ENCODE measurements at places on chromosomes 2 and 18.

- DNase-seq = no peak
Measured at GRCh38 chr18:28013066-28013465, 163.9 kb downstream of the CDH2 start.

DNA sequence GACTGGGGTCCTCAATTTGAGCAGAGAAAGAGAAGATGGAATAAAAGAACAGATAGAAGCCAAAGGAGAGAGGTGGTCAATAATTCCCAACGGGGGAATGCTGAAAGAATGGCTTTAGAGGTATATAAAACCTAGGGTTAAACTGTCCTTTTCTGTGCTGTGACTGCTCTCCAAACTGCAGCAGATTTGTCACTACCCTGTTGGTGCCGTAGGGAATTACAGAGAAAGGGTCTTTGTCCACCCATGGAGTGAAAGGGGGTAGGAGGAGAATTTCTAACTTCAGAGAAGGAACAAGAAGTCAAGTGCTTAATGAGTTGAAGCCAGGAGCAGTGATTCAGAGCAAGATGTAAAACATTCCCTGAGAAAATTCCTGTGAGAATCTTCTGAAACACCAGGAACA, 486.5 kb downstream of the NUP35 start:
- DNase-seq = no peak

GRCh38 chr2:7427293-7428060, 510.3 kb downstream of the RNF144A start:
- peak; percentile 26 for DNase-seq

DNA sequence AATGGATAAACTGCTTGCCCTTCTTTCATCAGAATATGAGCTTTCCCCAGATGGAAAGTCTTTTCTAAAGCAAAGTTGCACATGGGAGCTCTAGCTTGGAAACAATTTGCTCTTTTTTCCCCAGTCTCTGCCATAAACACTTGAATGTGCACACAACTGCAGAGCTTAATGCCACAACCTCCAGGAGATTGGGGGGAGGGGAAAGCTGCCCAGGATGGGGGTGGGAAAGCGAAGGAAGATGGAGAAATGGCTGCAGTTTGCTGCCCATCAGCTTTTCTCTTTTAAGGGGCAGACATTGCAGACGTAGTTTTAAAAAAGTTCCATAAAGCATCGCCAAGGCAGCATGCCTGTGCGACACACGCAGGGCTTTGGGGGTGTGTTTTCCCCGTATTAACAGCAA, 1.5 kb downstream of the ACKR3 start:
- no peak for DNase-seq

- DNase-seq = no peak
Measured at GRCh38 chr2:212926940-212927339, 224.5 kb downstream of the IKZF2 start.

GRCh38 chr2:34954758-34955157, 1355.7 kb upstream of the FAM98A start:
- DNase-seq = no peak

- DNase-seq = no peak
Measured at GRCh38 chr2:162308747-162309503, 9.6 kb downstream of the IFIH1 start.

DNA sequence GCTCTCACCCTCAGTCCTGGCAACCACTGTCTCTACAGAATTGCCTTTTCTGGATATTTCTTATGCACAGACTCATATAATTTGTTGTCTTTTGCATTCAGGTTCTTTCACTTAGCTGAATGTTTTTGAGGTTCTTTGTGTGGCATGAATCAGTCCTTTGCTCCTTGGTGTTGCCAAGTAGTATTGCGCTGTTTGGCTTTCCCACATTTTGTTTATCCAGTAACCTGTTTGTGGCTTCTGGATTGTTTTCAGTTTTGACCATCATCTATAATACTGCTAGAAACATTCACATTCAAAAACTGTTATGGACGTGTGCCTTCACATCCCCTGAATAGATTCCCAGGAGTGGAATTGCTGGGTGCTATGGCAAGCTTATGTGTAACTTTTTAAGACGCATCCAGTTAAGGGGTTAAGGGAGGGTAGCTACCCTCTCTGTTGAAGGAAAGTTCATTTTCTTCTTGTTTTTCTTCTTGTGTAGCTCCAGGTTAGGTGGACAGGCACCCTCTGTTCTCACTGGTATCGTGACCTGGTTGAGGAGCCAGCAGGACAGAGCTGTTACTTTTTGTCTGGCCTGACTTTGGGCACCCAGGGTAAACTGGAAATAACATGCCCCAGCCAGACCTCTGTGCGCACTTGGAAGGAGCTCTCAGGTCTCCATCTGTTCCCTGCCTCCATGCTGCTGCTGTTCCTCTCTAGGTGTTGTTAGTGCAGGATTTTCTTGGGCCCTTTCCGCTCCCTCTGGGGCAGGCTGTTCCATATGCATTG, 29.6 kb downstream of the ARHGAP25 start:
- DNase-seq = no peak

- DNase-seq = no peak
Measured at GRCh38 chr18:28412521-28412920, 235.6 kb upstream of the CDH2 start.

- DNase-seq = no peak
Measured at GRCh38 chr2:11562476-11562875, 28.6 kb downstream of the GREB1 start.

DNA sequence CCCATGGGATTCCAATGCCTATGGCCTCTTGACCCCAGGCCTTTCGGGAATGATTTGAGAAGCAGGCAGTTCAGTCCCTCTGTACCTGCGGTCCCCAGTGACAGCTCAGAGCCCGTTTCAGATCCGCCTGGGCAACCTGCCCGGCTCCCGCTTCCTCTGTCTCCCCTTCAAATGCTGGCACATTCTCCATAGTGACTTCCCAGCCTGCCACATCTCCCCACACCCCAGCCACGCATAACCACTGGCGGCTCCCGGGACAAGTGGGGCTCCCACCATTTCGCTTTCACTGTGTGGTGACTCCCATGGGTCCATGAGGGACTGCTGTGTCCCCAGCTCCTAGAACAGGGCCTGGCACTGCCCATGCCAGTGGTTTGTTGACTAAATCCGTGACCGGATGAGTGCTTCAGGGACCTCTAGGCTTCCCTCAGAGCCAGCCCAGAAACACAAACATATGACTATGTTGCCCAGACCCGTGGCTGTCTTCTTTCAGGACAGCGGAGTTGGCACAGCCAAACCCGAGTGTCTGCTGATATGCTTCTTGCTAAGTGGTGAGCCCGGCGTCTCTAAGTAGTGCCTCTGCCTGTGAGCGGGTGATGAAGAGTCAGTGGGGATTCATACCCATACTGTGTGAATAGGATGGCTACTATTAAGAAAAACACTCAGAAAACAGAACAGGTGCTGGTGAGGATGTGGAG, 91.2 kb downstream of the GLI2 start:
- DNase-seq = no peak

GRCh38 chr2:134276381-134277172, 22.7 kb downstream of the MGAT5 start:
- no peak for DNase-seq

DNA sequence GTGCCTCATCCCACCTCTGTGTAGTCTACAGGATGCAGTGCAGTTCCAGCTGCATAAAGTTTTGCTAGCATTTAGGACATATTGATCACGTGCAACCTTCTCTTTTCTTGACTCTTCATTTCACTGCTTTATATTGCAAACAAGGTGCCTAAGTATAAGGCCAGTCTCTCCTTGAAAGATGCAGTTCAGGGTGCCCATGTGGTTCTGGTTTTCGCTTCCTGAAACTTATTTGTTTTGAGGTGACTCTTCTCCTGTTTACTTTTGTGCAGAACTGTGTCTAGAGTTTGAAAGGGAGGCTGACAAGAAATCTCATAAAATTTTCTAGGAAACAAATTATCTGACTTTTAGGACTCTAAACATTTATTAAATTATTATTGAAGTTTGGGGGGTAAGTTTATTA, 189.9 kb downstream of the UBE2E3 start:
- no peak for DNase-seq

- no peak for DNase-seq
Measured at GRCh38 chr2:206031162-206031784, 54.7 kb downstream of the INO80D start.

- DNase-seq = no peak
Measured at GRCh38 chr2:206353685-206354084, 79.2 kb downstream of the ZDBF2 start.

- DNase-seq = no peak
Measured at GRCh38 chr18:27750923-27751322, 426.0 kb downstream of the CDH2 start.

GRCh38 chr18:37769826-37770225, 204.2 kb upstream of the CELF4 start:
- no peak for DNase-seq

DNA sequence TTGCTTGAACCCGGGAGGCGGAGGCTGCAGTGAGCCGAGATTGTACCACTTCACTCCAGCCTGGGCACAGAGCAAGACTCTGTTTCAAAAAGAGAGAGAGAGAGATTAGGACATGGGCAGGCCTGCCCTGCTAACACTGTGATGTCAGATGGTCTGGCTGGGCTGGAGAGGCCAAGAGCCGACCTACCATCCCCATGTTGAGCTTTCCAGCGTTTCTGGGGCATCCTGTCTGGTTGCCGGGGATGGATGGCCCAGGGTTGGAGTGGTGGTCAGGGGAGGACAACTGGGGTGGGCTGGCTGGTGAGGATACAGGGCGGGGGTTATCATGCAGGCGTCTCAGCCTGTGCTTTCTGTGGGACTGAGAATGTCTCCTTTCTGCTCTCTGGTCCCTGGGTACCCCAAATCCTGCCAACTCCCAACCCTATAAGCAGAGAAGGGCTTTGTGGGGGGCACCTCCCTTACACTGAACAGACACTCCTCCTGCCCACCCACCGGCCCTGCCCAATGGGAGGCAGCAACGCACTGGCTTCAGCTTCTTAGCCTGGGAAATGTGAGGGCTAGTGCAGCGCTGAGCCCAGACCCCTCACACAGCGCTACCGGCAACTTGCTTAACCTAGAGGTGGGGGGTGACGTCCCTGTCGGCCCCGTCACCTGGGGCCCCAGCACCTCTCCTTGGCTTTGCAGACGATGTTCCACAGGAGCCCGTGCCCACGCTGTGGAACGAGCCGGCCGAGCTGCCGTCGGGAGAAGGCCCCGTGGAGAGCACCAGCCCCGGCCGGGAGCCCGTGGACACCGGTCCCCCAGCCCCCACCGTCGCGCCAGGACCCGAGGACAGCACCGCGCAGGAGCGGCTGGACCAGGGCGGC, 5.4 kb downstream of the SNORC start:
- DNase-seq = no peak

DNA sequence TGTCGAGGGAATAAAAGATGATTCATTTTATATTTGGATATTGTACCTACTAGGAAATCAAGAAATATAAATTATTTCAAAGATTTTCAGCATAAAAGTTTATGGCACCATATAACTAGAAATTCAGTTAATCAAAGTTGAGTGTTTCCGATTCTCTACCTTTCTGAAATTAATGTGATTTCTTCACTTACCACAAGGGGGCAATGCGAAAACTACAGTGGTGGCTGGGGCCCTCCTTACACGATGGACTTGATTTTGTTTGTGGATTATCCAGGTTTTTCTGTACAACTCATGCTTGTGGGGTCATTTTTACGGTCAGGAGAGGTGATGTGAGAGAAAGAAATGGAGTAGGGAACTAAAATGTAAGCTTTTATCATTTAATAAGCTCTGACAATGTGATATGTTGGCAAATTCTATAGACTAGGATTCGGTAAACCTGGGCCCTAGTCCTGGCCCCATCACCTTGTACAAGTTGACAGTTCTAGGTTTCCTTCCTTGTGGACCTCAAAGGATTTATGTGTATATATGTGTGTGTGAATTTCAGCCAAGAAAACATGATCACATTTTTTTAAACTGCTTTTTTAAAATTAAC, 47.6 kb downstream of the G6PC2 start:
- no peak for DNase-seq

DNA sequence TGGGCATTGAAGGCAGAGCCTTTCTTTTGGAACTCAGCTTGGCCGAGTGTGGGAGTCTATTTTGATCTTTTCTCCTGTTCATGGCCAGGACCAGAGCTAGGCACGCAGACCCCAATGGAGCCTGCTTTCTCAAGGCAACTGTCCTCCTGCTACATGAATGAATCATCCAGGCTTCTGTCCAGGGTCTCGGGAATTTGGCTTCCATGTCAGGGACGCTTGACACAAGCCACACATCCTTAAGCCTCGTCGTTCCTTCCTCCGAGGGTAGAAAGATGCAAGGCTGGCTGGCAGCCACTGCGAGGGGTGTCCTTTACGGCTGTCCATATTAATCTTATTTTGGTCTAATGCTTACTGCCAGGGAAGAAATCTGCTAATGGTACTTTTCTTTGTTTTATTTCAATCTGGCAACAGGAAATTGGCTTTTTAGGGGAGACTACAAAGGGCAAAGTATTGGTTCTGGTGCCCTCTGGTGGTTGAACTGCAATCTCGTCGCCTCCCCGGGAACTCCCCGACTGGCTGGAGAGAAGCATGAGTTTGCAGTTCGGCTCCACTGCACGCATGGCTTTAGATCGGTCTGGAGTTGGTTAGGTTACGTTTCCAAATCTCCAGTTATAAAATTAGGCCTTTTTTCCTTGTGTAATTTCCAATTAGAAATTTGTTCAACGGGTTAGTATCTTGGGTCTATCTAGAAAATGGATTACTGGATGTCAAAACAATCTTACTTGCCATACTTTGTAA, 135.2 kb downstream of the ALPK2 start:
- peak; percentile 53 for DNase-seq

GRCh38 chr2:26530696-26531095, 52.8 kb upstream of the OTOF start:
- no peak for DNase-seq

DNA sequence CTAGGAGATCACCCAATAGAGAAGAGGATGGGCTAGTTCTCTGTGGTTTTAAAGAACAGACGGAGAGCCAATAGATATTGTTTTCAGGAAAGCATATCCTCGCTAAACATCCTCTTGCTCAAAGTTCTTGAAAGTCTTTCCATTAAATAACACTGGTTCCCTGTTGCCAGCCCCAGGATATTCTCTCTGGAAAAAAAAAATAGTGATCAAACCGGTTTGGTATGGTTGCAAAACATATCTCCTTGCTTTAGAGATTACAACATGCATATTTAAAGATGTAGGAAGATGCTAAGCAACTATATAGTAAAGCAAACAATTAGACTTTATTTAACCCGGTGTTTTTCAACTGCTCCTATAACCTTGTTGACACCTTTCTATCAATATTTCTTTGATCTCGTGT, 211.4 kb downstream of the CMPK2 start:
- DNase-seq = no peak

DNA sequence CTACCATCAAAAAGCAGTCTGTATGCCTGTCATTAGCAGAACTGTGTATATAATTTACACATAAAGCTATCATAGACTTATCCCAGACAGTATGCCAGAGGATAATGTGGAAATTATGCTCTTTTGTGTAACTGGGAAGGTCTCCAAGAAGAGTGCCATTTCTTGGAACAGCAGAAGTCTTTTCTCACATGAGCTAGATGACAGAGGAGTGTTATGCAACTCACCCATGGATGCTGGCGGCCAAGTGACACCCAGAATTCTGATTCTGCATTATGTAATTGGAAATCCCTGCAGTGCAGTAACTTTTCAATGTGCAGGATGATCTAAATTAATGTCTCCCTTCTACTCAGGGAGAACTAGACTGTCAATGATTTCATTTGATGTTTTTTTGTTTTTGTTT, 160.0 kb downstream of the UBE2E3 start:
- no peak for DNase-seq

- DNase-seq = no peak
Measured at GRCh38 chr18:47542551-47542950, 291.1 kb upstream of the SKOR2 start.

GRCh38 chr18:34126121-34126520, 98.6 kb downstream of the NOL4 start:
- DNase-seq = no peak

Data from stimulated activated CD4-positive, alpha-beta T cell treated with anti-CD3 and anti-CD28 coated beads, TNF-alpha, amount 100 ng/mL, for 24 hours (primary cell).